ENCODE measurements at places on chromosomes 12 and 14.

DNA sequence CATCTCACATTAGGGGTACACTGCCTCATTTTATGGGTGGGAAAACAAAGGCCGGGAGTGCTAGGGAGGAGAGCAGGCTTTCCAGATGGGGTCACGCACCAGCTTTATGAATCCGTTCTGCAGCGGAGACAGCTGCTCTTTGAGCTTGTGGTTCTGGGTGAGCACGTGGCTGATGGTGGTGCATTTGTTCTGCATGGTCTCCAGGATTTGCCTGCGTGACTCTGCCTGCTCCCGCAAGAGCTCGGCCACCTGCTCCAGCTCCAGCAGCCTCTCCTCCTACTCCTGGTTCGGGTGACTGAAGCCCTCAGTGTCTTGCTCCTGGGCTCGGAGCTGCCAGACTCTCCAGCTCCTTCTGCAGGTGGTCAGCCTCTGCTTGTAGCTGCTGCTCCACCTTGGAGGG lies 23.6 kb upstream of the BLTP3B start:
- DNase-seq, result no peak

DNA sequence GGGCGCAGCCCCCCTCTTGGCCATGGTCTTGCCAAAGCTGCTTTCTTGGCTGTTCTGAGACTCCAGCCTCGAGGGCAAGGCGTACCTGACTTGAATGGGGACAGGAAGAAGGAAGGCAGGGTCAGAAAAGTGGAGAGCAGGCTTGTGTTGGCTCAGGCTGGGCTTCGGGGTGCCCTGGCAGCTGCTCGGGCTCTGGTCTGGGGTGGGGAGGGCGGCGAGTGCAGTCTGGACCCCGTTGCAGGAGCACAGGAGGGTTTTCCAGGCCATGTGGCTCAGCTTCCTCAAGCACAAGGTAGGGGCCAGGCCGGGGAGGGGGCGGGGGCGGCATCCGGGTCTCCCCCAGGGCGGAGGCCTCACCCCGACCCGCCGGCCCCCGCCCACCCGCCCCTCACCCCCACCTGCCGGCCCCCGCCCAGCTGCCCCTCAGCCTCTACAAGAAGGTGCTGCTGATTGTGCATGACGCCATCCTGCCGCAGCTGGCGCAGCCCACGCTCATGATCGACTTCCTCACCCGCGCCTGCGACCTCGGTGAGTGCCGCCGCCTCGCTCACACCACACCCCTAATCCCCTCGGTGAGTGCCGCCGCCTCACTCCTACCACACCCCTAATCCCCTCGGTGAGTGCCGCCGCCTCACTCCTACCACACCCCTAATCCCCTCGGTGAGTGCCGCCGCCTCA lies 4.2 kb downstream of the NOC4L start:
- peak; percentile 41 for DNase-seq

DNA sequence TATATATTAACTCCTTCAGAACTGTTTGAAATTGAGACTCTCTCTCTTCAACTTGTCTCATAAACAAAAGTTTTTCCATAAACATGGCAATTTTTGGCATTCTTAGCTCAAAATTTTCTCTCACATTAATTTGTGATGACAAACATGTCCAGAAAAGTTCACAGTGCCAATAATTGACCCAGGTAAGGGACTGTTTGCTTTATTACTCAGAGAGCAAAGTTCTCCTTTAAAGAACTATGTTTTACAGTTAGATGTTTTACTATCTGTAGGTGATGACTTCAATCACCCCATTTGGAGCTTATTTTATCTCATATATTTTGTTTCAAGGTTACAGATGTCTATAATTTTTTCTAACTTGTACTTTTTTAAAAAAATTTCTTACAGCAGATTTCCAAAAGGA lies 855.6 kb downstream of the SLC16A7 start:
- no peak for DNase-seq

DNA sequence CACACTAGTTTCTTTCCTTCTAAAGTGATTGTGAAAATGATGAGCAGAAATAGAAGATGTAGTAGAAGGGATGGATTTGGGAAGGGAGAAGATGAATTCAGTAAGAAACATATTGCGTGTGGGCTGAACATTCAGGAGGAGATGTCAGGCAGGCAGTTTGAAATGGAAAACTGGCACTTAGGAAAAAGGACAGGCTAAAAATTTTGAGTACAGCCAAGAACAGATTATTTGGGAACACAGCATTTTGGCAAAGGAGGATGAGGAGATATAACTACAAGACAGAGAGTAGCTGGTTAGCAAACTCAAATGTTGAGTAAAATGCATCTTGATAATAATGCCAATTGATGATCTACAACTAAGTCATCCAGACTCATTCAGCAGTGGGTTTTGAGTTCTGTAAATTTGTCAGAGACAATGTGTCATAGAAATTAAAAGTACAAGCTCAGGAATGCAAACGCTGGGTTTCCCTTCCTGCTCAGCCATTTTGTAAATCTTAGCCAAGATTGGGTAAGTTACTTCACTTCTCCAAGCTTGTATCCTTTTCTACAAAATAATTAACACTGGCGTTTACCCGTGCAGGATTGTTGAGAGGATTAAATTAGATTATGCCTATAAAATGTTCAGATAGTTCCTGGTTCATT lies 255.0 kb downstream of the NAV3 start:
- no peak for DNase-seq

Data from aorta (tissue), 5 donors.